ENCODE measurements at places on chromosomes 4 and X. TPM values are rescaled to one million over a fixed set of nuclear protein-coding genes. Genes with fewer than 3 reads are reported as not detected.
A peak's percentile ranks its signal among the peaks of the same experiment; 100 is the strongest.

GRCh38 chr4:73576381-73576780, 43.9 kb downstream of the RASSF6 start:
- DNase-seq, result no peak

DNA sequence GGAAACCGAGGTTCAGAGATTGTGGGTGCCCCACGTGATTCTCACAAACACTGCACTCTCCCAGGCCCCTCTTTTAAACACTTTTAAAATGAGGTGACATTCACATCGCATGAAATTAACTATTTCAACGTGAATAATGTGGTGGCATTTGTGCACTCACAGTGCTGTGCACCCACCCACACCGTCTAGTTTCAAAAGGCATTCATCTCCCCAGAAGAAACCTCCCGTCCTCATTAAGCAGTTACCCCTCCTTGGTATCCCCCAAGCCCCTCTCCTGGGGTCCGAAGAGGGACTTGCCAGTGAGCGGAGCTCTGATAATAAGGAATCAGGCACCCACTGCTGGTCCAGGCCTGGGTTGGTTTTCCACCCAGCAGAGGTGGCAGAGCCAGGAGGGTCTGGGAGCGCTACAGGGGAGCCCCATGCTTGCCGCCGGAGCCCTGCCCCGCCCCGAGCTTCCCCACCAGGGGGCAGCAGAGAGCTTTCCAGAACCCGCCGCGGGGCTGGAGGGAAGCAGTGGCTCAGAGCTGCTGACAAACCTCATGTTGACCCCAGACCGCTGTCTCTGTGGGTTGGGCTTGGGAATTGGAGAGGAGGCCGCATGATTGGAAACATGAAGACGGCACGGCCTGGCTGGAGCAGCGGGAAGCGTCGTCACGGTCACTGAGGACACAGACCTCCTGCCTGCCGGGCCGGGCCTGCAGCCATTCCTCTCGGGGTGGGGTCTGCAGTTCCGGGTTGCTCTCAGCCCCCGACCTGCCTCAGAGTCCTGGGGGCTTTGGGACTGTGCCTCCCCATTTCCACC, 27.5 kb upstream of the HTRA3 start:
- DNase-seq, result peak; percentile 86

- DNase-seq, result no peak
Measured at GRCh38 chrX:42778096-42778495, at the start of gene PPP1R2C. PPP1R2C (minus strand) TSS chrX:42778163; CDS start chrX:42778079, 84 bp downstream.

DNA sequence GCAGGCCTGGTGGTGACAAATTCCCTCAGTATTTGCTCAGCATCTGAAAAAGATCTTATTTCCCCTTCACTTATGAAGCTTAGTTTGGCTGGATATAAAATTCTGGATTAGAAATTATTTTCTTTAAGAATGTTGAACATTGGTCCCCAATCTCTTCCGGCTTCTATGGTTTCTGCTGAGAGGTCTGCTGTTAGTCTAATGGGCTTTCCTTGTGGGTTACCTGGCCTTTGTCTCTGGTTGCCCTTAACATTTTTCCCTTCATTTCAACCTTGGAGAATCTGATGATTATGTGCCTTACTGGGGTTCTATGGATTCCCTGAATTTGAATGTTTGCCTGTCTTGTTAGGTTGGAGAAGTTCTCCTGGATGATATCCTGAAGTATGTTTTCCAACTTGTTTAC, 17.4 kb upstream of the TMPRSS11F start:
- no peak for DNase-seq

GRCh38 chrX:1614927-1615326, at the start of gene ASMT:
ASMT (plus strand) TSS chrX:1615059; CDS start chrX:1615200, 141 bp downstream.
- DNase-seq, result no peak

GRCh38 chr4:92021203-92021602, 282.6 kb upstream of the GRID2 start:
- DNase-seq, result no peak

DNA sequence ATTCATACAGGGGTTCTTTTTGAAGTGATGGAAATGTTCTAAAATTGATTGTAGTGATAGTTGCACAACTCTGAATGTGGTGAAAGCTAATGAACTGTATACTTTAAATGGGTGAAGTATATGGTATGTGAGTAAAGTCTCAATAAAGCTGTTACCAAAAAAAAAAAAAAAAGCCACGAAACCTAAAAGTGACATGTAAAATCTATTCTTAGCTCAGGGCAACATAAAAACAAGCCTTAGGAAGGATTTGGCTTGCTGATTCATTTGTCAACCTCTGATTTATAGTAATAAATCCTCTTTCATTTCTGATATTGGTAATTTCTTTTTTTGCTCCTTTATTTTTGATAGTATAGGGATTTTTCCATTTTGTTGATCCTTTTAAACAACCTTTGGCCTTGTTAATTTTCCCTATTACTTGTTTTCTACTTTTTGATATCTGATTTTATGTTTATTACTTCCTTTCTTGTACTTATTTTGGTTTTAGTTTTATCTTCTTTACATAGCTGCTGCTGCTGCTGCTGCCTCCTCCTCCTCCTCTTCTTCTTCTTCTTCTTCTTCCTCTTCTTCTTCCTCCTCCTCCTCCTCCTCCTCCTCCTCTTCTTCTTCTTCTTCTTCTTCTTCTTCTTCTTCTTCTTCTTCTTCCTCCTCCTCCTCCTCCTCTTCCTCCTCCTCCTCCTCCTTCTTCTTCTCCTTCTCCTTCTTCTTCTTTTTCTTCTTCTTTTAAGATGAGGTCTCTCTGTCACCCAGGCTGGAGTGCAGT, 79.4 kb downstream of the ADGRG4 start:
- DNase-seq, result no peak

GRCh38 chrX:124005228-124005627, 43.7 kb downstream of the STAG2 start:
- no peak for DNase-seq

- DNase-seq, result no peak
Measured at GRCh38 chr4:148004228-148004857, 272.5 kb downstream of the ARHGAP10 start.

- DNase-seq, result no peak
Measured at GRCh38 chr4:146981651-146982050, 36.0 kb upstream of the TTC29 start.

GRCh38 chrX:109760922-109761250, 27.8 kb upstream of the ACSL4 start:
- DNase-seq, result no peak

IL13RA1 gene
- total RNA-seq, result 1.9 TPM

- DNase-seq, result peak; percentile 63
Measured at GRCh38 chr4:6658597-6659075, 18.2 kb downstream of the MRFAP1 start.
